ENCODE measurements at places on chromosomes 2 and 18.

- DNase-seq: peak; percentile 27
Measured at GRCh38 chr2:233845301-233846060, 8.9 kb downstream of the HJURP start.

GRCh38 chr2:173456960-173457359, 102.3 kb downstream of the CDCA7 start:
- no peak for DNase-seq

DNA sequence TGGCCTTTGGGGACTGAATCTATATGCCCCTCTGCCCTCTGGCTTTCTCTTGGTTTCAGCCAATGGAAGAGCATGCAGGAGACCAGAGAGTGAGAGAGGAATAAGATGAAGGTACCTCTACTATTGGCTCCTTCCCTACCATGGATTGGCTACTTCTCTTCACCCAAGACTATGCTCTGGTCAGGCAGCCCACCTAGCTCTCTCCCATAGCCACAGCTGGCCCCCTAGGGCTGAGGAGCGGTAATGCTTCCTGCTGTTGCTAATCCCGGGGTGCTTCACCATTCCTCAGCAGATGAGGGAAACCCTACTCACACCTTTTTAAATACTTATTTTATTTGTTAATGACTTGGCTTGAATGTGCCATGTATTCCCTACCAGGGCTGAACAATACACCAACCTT, 142.4 kb downstream of the MREG start:
- DNase-seq: no peak

DNA sequence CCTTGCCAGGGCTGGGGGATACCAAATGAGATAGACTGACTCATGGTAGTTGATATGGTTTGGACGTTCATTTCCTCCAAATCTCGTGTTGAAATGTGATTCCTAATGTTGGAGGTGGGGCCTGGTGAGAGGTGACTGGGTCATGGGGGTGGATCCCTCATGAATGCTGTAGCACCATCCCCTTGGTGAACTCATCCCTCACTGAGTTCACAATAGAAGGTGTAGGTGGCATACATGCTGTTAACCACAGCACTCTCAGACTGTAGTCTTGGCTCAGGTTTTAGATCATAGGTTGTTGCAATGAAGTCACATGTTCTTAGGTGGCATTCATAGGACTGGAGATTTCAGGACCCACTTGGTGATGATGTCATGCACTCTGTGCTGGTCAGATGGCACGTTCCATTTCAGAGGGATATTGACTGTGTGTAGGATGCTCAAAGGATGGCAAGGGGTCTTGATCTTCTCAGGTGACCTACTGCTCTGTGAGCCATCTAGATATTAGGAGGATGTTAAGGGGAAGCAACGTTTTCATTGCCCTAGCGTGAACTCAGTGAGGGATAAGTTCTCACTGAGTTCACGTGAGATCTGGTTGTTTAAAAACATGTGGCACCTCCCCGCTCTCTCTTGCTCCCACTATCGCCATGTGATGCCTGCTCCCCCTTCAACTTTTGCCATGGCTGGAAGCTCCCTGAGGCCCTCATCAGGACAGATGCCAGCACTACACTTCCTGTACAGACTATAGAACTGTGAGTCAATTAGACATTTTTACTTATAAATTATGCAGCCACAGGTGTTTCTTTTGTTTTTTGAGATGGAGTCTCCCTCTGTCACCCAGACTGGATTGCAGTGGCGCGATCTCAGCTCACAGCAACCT, 73.8 kb upstream of the ACAA2 start:
- DNase-seq: no peak

GRCh38 chr2:11701206-11701605, 31.2 kb upstream of the NTSR2 start:
- no peak for DNase-seq

GRCh38 chr18:77811503-77811902, 561.9 kb downstream of the GALR1 start:
- no peak for DNase-seq

DNA sequence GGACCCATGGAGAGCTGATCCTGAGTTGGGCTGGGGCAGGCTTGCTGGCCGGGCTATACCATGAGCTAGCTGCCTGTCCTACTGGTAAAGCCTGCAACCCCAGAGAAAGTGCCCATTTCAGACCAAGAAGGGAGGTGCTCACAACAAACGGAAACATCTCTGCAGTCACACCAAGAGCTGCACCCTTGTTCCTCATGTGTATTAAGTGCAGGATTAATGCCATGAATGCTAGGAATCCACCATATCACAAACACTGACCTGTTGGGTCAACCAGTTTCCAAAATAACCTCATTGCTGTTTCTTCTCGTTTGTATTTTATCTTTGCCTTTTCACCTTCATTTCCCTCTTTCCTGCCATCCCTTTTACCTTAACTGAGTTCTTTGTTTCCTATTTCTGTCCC, 69.9 kb downstream of the AFF3 start:
- no peak for DNase-seq

GRCh38 chr18:34223893-34224422, 755 bp downstream of the NOL4 start:
- no peak for DNase-seq

GRCh38 chr2:128439791-128440665, 121.4 kb upstream of the HS6ST1 start:
- no peak for DNase-seq

DNA sequence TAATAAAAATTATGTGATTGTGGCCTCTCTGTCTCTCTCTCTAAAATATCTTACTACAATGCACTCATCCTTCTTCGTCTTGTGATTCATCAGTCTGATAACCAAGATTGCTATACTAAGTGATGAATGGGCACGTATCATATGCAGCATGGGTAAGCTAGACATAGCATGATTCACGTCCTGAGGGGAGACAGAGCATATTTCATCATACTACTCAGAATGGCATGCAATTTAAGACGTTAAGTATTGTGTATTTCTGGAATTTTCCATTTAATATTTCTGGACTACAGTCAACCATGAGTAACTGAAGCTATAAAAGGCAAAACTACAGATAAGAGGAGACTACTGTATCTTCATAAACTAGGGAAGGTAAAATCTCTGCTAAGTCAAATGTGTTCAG, 97.0 kb upstream of the CD226 start:
- peak; percentile 77 for DNase-seq

Data from suppressor macrophage treated with lipopolysaccharide for 4 hours (primary cell).